ENCODE measurements at places on chromosomes 7 and 10. TPM values are rescaled to one million over a fixed set of nuclear protein-coding genes. Genes with fewer than 3 reads are reported as not detected.

- DNase-seq = no peak
These were observed 334.1 kb downstream of the HPSE2 start for GRCh38 chr10:98901441-98902110.

MNX1 gene
- 3.6 TPM for total RNA-seq

CXCL12 gene
- 0.82 TPM for total RNA-seq

KCNIP2 gene
- total RNA-seq = 4.3 TPM

- DNase-seq = no peak
These were observed 64.3 kb downstream of the ABCB4 start for GRCh38 chr7:87411186-87411585.
